ENCODE measurements at places on chromosomes 6 and 20.

- peaks cover 31% of the 10 kb centered on the region for H3K4me1 ChIP-seq
- no peaks in the 10 kb centered on the region for H3K27me3 ChIP-seq
- H3K27ac ChIP-seq, result peak overlapping the region; percentile 20
Observed at GRCh38 chr6:62371453-62372210, 85.6 kb upstream of the KHDRBS2 start.

GRCh38 chr20:43878776-43879175 lies 35.9 kb upstream of the TOX2 start:
- no peak for ATAC-seq
- peaks cover 71% of the 10 kb centered on the region for H3K27me3 ChIP-seq
- no peak overlapping the region for H3K27ac ChIP-seq
- H3K4me3 ChIP-seq, result no peak overlapping the region

- no peaks in the 10 kb centered on the region for H3K27me3 ChIP-seq
- no peak for ATAC-seq
- H3K27ac ChIP-seq, result no peak overlapping the region
- H3K4me3 ChIP-seq, result no peak overlapping the region
- no peaks in the 10 kb centered on the region for H3K4me1 ChIP-seq
- no peaks in the 10 kb centered on the region for H3K36me3 ChIP-seq
Observed at GRCh38 chr6:167163476-167164011, 5.8 kb upstream of the GPR31 start.

DNA sequence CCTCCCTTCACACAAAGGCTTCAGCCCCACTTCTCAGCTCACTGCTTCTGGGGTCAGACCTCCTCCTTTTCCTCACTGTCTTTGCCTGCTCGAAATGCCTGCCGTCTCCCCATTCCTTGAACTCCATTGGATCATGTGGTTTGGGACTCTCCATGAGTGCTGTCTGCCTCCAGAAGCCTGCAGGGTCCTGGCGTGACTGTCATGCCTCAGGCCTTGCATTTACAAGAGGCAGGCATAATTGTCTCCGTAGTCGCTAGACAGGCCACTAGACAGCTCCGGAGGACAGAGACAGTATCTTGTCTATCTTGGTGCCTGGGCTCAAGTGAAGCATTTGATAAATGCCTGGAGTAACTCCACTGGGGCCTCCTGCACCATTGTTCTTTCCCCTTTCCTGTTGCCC lies 15.3 kb downstream of the PNLDC1 start:
- peaks cover 9% of the 10 kb centered on the region for H3K27me3 ChIP-seq
- H3K27ac ChIP-seq, result no peak overlapping the region
- H3K4me1 ChIP-seq, result peaks cover 24% of the 10 kb centered on the region
- no peak for ATAC-seq

- no peaks in the 10 kb centered on the region for H3K4me1 ChIP-seq
- no peak overlapping the region for H3K27ac ChIP-seq
- no peak overlapping the region for H3K4me3 ChIP-seq
- ATAC-seq, result no peak
Observed at GRCh38 chr6:1004885-1005630, 306.8 kb upstream of the FOXQ1 start.

- peaks cover 15% of the 10 kb centered on the region for H3K4me1 ChIP-seq
- no peak overlapping the region for H3K4me3 ChIP-seq
- peaks cover 27% of the 10 kb centered on the region for H3K27me3 ChIP-seq
- no peak overlapping the region for H3K27ac ChIP-seq
- H3K36me3 ChIP-seq, result no peaks in the 10 kb centered on the region
Observed at GRCh38 chr20:51620432-51620831, 77.9 kb upstream of the NFATC2 start.

DNA sequence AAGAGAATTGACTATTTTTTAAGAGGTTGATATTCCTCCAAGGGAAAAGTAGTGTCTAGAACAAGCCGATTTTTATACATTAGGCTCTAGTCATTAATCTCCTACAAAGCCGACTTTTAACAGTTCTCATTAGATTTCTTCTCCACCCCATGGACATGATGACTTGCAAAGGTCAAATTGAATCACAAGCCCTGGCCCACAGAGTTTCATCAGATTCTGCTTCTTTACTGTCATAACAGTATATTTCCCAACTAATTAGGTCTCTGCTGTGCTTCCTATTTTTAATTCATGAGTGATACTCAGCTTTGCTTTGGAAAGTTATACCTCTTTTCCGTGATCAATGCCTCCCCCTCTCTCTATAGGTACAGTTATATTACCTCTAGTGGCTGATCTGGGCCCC lies 90.6 kb upstream of the ADGRB3 start:
- no peak for ATAC-seq
- H3K4me3 ChIP-seq, result no peak overlapping the region
- no peaks in the 10 kb centered on the region for H3K27me3 ChIP-seq
- no peak overlapping the region for H3K27ac ChIP-seq
- no peaks in the 10 kb centered on the region for H3K36me3 ChIP-seq

GRCh38 chr6:82251942-82252341 lies 4.4 kb upstream of the IBTK start:
- no peak for ATAC-seq
- H3K4me1 ChIP-seq, result peaks cover 11% of the 10 kb centered on the region
- no peaks in the 10 kb centered on the region for H3K36me3 ChIP-seq
- H3K27ac ChIP-seq, result no peak overlapping the region

DNA sequence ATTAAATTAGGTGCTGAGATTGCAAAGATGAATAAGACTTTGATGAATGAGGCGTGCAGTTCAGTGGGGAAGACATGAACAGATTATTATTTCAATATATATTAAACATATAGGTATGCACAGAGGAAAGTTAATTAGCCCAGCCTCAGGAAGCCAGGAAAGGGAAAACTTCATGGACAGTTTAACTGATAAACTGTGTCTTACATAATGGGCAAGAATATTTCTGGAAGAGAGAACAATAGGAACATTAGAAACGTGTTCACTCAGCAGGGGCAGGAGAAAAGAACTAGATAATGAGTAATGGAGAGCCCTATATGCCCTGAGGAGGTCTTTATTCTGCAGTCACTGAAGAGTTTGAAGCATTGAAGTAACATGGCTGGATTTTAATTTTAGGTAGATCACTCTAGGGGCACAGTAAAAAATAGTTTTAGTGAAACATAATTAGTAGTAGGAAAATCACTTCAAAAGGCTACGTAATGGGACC lies 23.6 kb downstream of the CEP57L1 start:
- no peak for ATAC-seq
- H3K36me3 ChIP-seq, result no peaks in the 10 kb centered on the region
- no peak overlapping the region for H3K4me3 ChIP-seq

GRCh38 chr6:168815229-168815628 lies 374.2 kb downstream of the SMOC2 start:
- H3K4me3 ChIP-seq, result no peak overlapping the region
- H3K4me1 ChIP-seq, result no peaks in the 10 kb centered on the region
- H3K27me3 ChIP-seq, result no peaks in the 10 kb centered on the region
- no peak overlapping the region for H3K27ac ChIP-seq

DNA sequence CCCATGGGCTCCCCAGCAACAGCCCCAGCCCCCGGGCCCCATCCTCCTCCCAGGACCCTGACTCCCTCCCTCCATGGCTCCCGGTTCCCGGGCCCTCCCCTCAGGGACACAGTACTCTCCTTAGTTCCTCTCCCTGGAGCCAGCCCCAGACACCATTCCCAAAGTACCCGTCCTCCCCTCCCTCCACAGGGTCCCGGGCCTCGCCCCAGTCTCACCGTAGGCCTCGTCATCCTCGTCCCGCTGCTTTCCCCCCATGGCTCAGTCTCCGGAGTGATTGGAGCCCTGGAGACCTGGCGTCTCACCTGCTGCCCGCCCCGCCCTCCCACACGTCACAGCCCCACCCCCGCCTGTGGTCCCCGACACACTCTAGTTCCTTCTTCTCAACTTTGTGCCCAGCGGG lies at the start of gene SLC44A4:
Gene SLC44A4 (minus strand): TSS at position 272 of the 400 bp plus-strand sequence. CDS start 17 bp downstream, at position 255.
- peaks cover 47% of the 10 kb centered on the region for H3K36me3 ChIP-seq
- no peaks in the 10 kb centered on the region for H3K27me3 ChIP-seq
- no peak within 1 kb of the TSS for H3K4me3 ChIP-seq
- no peaks in the 10 kb centered on the region for H3K4me1 ChIP-seq
- H3K27ac ChIP-seq, result no peak within 1 kb of the TSS

GRCh38 chr20:49132995-49133478 lies 55.1 kb downstream of the STAU1 start:
- peaks cover 43% of the 10 kb centered on the region for H3K36me3 ChIP-seq
- ATAC-seq, result no peak

- H3K36me3 ChIP-seq, result no peaks in the 10 kb centered on the region
- no peaks in the 10 kb centered on the region for H3K4me1 ChIP-seq
Observed at GRCh38 chr6:91243436-91243835, 656.6 kb upstream of the MAP3K7 start.

- ATAC-seq, result no peak
- peaks cover 21% of the 10 kb centered on the region for H3K27me3 ChIP-seq
- H3K4me3 ChIP-seq, result no peak overlapping the region
- no peak overlapping the region for H3K27ac ChIP-seq
Observed at GRCh38 chr20:13841206-13841605, 56.4 kb downstream of the NDUFAF5 start.

GRCh38 chr20:51404297-51405060 lies 138.0 kb downstream of the NFATC2 start:
- peak overlapping the region; percentile 95 for H3K27ac ChIP-seq
- ATAC-seq, result peak; percentile 92
- H3K4me3 ChIP-seq, result peak overlapping the region; percentile 42
- H3K36me3 ChIP-seq, result peaks cover 70% of the 10 kb centered on the region

DNA sequence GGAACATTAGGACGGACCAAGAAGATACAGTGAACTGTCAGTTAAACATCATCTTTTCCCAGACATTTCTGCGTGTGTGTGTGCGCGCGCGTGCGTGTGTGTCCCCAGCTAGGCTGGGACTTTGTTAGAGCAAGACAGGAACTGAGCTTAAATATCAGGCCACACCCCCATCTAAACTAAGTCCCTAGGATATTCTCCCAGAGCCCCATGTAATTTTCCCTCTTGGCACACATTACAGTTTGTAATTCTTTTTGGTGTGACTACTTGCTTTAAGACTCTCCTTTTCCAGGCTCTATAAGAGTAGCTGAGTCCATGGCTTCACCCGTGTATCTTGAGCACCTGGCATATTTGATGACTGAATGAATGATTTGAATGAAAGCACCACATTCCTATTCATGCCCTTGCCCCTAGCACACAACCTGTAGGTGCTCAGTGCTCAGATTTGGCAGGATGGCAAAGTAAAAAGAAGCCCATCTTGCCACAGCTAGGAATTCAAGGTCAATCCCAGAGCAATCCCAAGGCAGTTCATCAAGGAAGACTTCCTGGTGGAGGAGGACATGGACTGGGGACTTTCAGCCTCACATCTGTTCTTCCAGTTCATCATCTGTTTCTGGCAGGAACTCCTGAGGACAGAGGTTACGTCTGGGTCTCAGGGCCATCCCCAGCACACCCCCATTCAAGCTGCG lies 69.2 kb downstream of the MRPL14 start:
- no peak for ATAC-seq
- no peak overlapping the region for H3K4me3 ChIP-seq
- peaks cover 43% of the 10 kb centered on the region for H3K27me3 ChIP-seq
- peak overlapping the region; percentile 67 for H3K27ac ChIP-seq
- H3K36me3 ChIP-seq, result peaks cover 15% of the 10 kb centered on the region

DNA sequence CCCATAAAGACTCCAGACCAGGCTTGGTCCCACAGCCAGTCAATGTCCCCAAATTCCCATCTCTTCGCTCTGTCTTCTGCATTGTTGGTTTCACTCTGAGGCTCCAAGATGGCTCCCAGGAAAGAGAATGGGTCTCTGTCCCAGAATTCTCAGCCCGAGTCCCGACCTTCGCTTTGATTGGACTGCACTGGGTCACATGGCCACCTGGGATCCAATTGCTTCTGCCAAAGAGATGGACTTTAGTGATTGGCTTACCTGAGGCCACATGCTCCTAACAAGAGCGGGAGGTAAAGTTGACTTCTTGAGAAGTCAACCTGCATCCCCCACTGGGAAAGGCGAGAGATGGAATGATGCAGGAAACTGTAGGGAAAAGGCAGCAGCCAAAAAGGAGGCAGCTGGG lies 104.7 kb upstream of the PMEPA1 start:
- H3K4me3 ChIP-seq, result no peak overlapping the region
- H3K27me3 ChIP-seq, result peaks cover 56% of the 10 kb centered on the region
- no peaks in the 10 kb centered on the region for H3K36me3 ChIP-seq
- no peak for ATAC-seq
- H3K27ac ChIP-seq, result no peak overlapping the region

DNA sequence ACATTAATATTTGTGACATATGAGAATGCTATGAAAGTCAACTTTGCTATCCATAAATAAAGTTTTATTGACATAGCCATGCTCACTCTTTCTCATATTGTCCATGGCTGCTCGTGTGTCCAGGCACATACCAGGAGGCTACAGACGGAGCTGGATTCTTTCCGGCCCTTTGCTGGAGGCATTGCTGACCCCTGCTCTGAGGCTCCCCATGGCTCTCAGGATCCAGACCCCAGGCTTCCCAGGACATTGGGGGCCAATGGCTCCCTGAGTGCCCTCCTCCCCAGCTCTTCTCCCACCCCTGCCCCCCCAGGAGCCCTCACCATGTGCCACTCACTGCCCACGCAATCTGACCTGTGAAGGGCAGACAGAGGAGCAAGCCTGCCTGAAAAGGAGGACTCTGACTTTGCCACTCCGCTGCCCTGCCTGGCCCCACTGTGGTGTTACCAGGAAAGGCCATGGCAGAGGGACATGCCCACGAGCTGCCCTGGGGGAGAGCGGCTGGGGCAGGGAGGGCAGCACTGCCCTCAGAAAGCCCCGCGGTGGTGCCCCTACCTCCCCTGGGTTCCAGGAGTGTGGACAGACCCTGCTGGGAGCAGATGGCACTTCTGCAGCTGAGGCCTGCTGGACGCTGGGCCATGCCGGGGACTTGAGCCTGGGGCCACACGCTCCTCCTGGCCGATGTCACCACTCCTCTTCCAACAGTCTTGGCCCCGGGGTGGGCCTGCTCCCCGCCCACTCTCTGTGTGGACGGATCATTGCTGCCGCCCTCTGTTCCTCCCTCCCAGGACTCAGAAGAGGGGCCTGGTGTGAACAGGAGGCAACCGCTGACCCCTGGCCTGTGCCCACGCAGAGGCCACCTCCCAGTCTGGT lies 97.8 kb upstream of the BHLHE23 start:
- ATAC-seq, result no peak
- no peaks in the 10 kb centered on the region for H3K4me1 ChIP-seq
- no peak overlapping the region for H3K27ac ChIP-seq
- H3K27me3 ChIP-seq, result peaks cover 18% of the 10 kb centered on the region

DNA sequence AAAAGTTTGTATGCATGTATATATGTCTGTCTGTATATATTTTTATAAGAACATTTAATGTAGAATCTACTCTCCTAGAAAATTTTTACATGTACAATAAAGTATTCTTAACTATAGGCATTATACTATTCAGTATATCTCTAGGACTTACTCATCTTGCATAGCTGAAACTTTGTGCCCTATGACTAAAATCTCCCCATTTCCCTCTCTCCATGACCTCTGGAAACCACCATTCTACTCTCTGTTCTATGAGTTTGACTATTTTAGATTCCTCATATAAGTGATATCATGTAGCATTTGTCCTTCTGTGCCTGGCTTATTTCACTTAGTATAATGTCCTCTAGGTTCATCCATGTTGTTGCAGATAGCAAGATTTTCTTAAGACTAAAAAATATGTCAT lies 205.1 kb upstream of the SMLR1 start:
- H3K27me3 ChIP-seq, result no peaks in the 10 kb centered on the region
- no peak overlapping the region for H3K4me3 ChIP-seq
- H3K36me3 ChIP-seq, result peaks cover 7% of the 10 kb centered on the region
- no peaks in the 10 kb centered on the region for H3K4me1 ChIP-seq
- ATAC-seq, result peak; percentile 59

- no peak for ATAC-seq
- no peaks in the 10 kb centered on the region for H3K27me3 ChIP-seq
- H3K4me1 ChIP-seq, result no peaks in the 10 kb centered on the region
- H3K4me3 ChIP-seq, result no peak overlapping the region
- H3K36me3 ChIP-seq, result no peaks in the 10 kb centered on the region
Observed at GRCh38 chr20:17172836-17173516, 53.9 kb upstream of the PCSK2 start.

- peaks cover 6% of the 10 kb centered on the region for H3K4me1 ChIP-seq
- no peak for ATAC-seq
- no peak overlapping the region for H3K4me3 ChIP-seq
- no peaks in the 10 kb centered on the region for H3K27me3 ChIP-seq
- peaks cover 5% of the 10 kb centered on the region for H3K36me3 ChIP-seq
- no peak overlapping the region for H3K27ac ChIP-seq
Observed at GRCh38 chr6:100453701-100454521, 10.8 kb downstream of the SIM1 start.
